ENCODE measurements at places on chromosomes 1 and 21. TPM values are rescaled to one million over a fixed set of nuclear protein-coding genes. Genes with fewer than 3 reads are reported as not detected.

DNA sequence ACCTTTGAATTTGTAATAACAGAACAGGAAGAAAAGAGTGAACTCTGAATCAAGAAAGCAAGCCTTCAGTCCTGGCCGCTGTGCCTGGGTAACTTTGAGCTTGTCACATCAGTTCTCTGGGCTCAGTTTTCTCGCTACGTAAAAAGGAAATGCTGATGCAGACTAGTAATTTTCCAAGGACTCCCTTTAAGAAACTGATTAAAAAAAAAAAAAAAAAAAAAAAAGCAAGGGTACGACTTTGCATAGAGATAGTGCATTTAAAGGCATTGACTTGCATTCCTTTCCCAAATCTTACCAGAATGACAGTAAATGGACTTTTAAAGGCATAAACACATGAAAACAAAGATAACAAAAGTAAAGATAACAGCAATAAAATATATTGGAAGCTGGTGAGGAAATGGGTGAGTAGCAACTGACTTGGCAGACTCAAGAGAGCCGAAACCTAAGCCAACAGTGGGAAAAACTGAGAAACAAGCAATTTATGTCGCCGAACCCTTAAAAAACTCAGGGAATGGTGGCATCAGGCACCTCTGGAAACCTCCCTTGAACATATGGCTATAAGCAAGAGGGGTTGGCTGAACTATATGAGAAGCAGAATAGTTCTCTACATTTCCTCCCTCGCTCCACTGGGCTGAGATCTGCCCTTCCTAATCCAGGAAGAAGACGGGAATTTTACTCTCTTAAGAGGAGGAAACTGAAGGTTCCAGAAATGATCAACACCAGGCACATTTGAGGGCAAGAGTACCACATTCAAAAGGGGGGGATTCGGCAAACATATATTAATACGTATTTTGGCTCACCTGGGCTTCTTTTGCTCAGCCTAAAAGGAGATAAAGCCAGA, 189.2 kb downstream of the CDC7 start:
- peak overlapping the region; percentile 20 for H3K27ac ChIP-seq
- no peaks in the 10 kb centered on the region for H3K36me3 ChIP-seq
- no peak for DNase-seq
- no peak overlapping the region for H3K4me3 ChIP-seq
- H3K4me1 ChIP-seq = peaks cover 31% of the 10 kb centered on the region

Gene RGS5
- polyA plus RNA-seq = 101 TPM

Gene PLEKHG5
- 29.8 TPM for polyA plus RNA-seq

DNA sequence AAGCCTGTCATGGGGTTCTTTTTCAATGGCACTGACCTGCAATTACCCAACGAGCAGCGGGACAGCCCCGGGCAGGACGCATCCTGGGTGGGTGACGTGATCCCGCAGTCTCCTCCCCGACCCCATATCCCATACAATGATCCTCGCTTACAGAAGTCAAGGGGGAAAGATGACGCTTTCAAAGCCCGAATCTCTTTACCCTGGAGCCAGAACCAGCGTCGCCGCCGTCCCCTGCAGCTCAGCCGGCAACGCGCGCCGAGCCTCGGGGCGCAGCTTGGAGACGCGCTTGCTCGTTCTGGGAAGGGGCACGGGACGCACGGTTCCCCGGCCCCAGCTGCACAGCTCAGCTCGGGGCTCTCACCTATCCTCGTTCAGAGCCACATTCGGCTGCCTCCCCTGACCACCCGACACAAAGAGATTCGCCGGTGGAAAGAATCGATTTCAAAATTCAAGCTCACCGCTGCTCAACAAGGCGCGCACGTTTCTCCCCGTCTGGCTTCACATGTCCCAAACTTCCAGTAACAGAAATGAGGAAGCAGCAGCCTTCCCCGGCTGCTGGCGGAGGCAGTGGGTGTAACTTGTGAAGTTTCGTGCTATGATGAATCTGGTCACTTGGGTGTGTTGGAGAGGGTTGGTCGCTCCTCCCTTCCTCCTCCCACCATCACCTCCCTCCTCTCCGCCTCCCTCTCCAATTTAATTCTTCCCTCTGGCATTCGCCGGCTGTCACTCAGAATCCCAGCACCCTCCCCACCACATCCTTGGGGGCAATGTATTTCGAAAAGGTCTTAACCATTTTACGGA, at the start of gene TIAM1:
TIAM1 (minus strand) TSS at position 582 of the 801 bp plus-strand sequence. CDS start 77,289 bp downstream, outside the sequence.
- no peaks in the 10 kb centered on the region for H3K4me1 ChIP-seq
- H3K36me3 ChIP-seq = no peaks in the 10 kb centered on the region
- peak; percentile 76 for DNase-seq
- peak within 1 kb of the TSS; percentile 45 for H3K27ac ChIP-seq

DNA sequence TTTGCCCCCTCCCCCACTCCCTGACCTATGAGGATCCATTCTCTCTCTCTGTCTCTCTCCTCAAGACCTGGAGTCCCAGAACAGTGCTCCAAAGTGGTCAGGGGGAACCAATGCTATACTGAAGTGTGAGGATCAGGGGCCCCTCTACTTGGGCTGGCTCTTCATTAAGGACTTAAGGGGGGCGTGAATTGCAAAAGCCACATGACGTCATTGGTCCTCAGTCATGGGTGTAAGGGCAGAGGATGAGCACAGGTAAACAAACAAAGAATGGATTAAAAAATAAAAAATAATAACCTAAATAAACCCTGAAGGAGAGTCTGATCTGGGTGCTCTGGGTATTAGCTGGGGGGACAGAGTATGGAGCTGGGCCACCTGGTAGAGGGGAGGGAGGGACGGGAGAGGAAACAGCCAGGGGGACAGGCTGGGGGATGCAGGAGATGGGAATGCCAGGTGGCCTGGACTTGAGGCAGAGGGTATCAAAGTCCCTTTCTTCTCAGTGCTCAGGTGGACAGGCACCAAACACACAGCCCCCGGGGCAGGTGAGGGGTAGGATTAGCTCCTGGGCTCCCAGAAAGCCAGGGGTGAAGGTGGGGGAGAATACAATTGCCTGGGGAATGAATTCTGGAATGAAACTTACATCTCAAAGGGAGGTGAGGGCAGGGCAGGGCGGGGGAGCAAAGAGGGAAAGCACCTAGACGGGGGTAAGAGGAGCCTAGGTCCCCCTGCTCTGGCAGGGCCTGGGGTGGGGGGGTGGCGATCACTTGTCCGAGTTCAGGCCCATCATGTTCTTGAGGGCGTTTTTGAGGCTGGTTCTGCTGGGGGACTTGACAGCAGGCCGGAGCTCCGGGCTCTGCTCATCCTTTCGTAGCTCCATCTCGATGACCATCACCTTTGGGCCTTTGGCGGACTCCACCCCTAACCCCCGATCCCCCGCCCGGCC, 4.6 kb downstream of the MPZ start:
- peak overlapping the region; percentile 74 for H3K4me3 ChIP-seq
- H3K36me3 ChIP-seq = no peaks in the 10 kb centered on the region
- no peaks in the 10 kb centered on the region for H3K27me3 ChIP-seq
- H3K27ac ChIP-seq = peak overlapping the region; percentile 90

GRCh38 chr1:33576821-33577599, 104.6 kb downstream of the ZSCAN20 start:
- no peak overlapping the region for H3K4me3 ChIP-seq
- no peaks in the 10 kb centered on the region for H3K27me3 ChIP-seq
- no peak overlapping the region for H3K27ac ChIP-seq

GRCh38 chr1:3009021-3009420, 12.2 kb upstream of the ACTRT2 start:
- no peak overlapping the region for H3K27ac ChIP-seq
- DNase-seq = no peak
- peaks cover 7% of the 10 kb centered on the region for H3K4me1 ChIP-seq
- H3K27me3 ChIP-seq = peaks cover 9% of the 10 kb centered on the region
- H3K4me3 ChIP-seq = no peak overlapping the region

DNA sequence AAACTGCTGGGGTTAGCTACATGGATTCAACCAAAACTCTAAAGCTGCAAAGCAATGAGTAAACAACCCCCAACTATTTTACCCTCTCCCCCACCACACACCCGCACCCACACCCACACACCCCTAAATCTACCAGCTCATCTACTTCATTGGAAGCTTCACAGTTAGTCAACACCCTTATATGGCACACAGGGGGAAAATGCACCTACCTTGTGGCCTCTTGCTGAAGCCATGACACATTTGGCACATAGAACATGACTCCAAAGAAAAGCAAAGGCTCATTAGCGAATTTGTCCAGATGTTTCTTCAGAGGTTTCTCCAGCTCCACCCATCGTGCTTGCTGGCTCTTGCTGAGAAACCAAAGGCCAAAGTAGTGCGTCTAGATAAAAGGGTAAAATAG, 99.8 kb downstream of the PTPN14 start:
- H3K4me1 ChIP-seq = no peaks in the 10 kb centered on the region
- no peaks in the 10 kb centered on the region for H3K27me3 ChIP-seq
- no peak for DNase-seq
- H3K27ac ChIP-seq = no peak overlapping the region
- no peak overlapping the region for H3K4me3 ChIP-seq

Gene RGS18
- 3.7 TPM for polyA plus RNA-seq

- DNase-seq = no peak
- no peak overlapping the region for H3K4me3 ChIP-seq
- no peak overlapping the region for H3K27ac ChIP-seq
These were observed 486.3 kb downstream of the PTBP2 start for GRCh38 chr1:97207868-97208267.

GRCh38 chr1:32336591-32336932, 529 bp upstream of the MARCKSL1 start:
- no peak overlapping the region for H3K27ac ChIP-seq
- peak overlapping the region; percentile 54 for H3K4me3 ChIP-seq
- DNase-seq = no peak
- H3K36me3 ChIP-seq = no peaks in the 10 kb centered on the region
- peaks cover 15% of the 10 kb centered on the region for H3K4me1 ChIP-seq

Gene ADAMTSL4
- polyA plus RNA-seq = 25.7 TPM

- no peak overlapping the region for H3K27ac ChIP-seq
- peaks cover 10% of the 10 kb centered on the region for H3K4me1 ChIP-seq
- no peak overlapping the region for H3K4me3 ChIP-seq
- H3K27me3 ChIP-seq = no peaks in the 10 kb centered on the region
These were observed 15.5 kb upstream of the SNX27 start for GRCh38 chr1:151596166-151596953.

DNA sequence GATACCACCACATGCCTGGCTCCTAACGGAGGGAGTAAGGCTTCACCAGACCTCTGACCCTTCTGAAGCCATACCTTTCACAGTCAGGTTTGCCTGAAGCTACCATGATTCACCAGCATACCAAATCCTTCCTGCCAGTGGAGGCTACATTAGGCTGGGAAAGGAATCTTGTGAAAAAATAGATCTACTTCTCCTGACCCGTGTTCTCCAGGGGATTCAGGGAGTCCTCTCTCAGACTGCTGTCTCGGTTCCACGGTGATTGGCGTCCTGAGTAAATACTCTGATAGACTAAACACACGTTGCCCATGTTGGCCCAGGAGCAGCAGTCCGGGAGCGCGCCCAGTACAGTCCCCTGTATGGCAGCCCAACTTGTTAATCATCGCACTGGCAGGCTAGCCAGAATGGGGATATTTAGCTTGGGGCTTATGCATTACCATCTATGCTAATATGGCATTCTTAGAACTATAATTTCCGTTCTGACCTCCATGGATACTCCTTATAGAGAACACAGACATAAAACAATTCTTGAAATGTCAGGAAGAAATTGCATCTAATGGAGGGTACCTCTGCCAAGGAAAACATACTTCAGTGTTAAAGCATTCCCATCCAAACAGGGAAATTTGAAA, 173.2 kb downstream of the ROR1 start:
- DNase-seq = no peak
- no peak overlapping the region for H3K4me3 ChIP-seq
- H3K36me3 ChIP-seq = no peaks in the 10 kb centered on the region
- no peaks in the 10 kb centered on the region for H3K27me3 ChIP-seq

DNA sequence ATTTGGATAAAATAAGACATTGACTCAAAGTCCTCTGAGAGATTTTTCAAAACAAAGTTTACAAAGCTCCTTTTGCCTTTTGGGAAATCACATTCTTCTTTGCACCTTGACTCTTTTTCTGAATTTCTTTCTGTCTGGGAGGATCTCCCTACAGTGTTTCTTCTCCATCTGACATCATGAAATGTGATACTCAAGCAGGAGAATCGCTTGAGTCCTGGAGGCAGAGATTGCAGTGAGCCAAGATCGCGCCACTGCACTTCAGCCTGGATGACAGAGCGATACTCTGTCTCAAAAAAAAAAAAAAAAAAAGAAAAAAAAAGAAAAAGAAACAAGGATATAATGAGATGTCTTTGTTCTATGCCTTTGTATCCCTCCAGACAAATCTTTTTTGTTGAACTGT, 13.3 kb upstream of the GRIK1 start:
- no peak overlapping the region for H3K27ac ChIP-seq
- no peak for DNase-seq
- H3K4me3 ChIP-seq = no peak overlapping the region
- no peaks in the 10 kb centered on the region for H3K4me1 ChIP-seq

Gene SPRR2G
- not detected for polyA plus RNA-seq

DNA sequence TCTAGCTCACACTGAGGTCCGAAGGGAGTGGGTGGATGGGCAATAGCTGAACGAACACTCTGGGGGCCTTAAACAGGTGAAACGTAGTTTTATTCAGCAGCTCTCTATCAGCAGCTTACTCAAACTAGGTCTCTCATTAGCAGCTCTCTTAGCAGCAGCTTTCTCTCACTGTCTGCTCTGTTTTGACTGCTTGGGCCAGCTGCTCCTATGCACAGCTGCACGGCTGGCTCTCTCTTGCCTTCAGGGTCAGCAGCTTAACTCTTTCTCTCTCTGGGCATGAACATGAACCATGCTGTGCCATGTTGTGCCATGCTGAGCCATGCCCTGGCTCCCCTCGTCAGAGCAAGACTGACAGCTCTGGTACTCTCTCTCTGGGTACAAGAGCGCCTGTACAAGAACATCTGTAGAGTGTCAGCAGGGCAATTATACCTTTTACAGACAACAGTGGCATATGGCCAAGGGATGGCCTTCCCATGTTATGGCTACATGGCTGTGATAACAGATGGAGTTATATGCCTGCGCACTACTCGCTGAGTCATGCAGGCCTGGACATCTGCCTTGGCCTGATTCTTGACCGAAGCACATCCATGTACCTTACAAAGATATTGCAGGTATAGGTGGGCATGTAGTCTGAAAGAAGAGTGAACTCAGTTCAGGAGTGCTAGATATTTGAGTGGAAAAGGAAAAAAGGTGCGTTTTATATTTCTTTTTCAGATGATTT, 152.4 kb downstream of the LEPR start:
- H3K27me3 ChIP-seq = no peaks in the 10 kb centered on the region
- no peak overlapping the region for H3K27ac ChIP-seq
- no peak overlapping the region for H3K4me3 ChIP-seq
- no peaks in the 10 kb centered on the region for H3K4me1 ChIP-seq

DNA sequence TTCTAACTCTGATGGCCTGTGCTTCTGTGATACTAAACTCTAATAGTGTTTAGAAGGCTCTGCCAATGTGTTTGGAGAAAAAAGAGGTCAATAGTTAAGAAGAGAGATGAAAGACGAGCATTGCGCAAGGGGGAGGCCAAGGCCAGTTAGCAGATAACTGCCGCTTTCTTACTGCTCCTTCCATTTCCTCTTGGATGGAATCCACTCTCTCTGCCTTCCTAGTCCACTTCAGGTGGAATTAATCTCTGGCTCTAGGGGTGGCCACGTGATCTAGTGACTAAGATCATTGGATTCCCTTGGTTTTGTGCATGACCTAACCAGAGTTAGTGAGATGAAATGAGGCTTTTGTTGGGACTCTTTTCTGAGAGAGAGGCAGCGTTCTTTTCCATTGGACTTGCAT, 148.3 kb downstream of the ACTL8 start:
- no peaks in the 10 kb centered on the region for H3K36me3 ChIP-seq
- no peaks in the 10 kb centered on the region for H3K4me1 ChIP-seq
- H3K27ac ChIP-seq = no peak overlapping the region
- peaks cover 12% of the 10 kb centered on the region for H3K27me3 ChIP-seq
- no peak overlapping the region for H3K4me3 ChIP-seq
